ENCODE measurements at places on chromosomes 5 and 9.

GRCh38 chr9:124897570-124898460 lies 35.9 kb downstream of the ARPC5L start:
- DNase-seq: no peak

GRCh38 chr9:12759761-12760160 lies 15.1 kb upstream of the LURAP1L start:
- DNase-seq: no peak

DNA sequence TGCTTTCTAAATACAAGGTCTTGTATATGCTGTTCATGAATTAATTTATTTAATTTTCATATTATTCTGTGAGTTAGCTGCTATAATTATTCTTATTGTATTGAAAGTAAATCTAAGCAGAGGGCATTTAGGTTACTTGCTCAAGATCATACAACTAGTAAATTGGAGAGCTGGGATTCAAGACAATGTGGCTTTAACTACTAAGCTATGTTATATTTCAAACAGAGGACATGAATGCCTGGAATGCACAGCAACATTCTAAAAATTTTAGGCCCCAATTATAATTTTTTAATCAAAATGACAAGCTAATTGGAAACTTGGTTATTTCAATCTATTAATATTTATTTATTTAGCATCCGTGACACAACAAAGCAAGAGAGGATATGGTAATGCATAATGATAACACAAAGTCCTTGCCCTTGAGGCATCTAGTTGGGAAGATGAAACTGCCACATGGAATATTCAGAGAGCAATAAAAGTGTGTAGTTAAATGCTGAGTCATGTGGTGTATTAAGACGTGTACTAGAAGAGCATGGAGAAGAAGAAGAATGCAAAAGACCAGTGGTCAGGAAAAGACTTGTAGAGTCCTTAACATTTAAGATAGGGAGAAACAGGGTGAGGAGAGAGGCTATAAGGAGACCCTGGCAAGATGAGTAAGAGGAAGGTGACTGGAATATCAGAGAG lies 24.4 kb downstream of the CTXN3 start:
- DNase-seq: no peak

- DNase-seq: no peak
Observed at GRCh38 chr9:37486616-37487548, 1.1 kb downstream of the POLR1E start.

GRCh38 chr9:87547671-87548081 lies 50.0 kb downstream of the DAPK1 start:
- DNase-seq: no peak

- no peak for DNase-seq
Observed at GRCh38 chr5:151917904-151918303, 6.7 kb downstream of the GLRA1 start.

All from stimulated activated naive CD8-positive, alpha-beta T cell treated with anti-CD3 and anti-CD28 coated beads, Interleukin-15, amount 100 ng/mL, for 72 hours (primary cell).